ENCODE measurements at places on chromosomes 4 and X.
A peak's percentile ranks its signal among the peaks of the same experiment; 100 is the strongest.

GRCh38 chrX:72312311-72312940, 6.7 kb upstream of the CITED1 start:
- no peak for DNase-seq

- DNase-seq = no peak
Measured at GRCh38 chrX:110847334-110847733, 51.7 kb upstream of the CHRDL1 start.

- no peak for DNase-seq
Measured at GRCh38 chr4:28082686-28083390, 1222.2 kb downstream of the STIM2 start.

DNA sequence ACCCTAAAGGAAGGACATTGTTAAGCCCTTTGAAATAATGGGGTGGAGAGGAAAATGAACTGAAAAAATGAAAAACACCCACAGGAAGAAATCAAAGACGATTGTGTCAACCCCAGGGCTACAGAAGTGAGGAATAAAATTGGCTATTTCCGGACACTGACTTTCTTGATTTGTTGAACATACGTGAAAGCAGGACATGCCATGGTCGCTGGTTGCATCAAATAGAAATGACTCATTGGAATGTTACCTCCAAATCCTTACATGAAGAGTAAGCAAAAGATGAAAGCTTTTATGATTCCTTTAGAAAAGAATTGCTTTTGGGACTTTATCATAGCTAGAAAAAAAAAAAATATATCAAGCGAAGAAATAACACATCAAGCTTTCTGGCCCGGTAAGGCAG, 75.3 kb downstream of the DCUN1D4 start:
- DNase-seq = no peak

GRCh38 chrX:151970027-151970426, 4.4 kb downstream of the GABRE start:
- DNase-seq = no peak

DNA sequence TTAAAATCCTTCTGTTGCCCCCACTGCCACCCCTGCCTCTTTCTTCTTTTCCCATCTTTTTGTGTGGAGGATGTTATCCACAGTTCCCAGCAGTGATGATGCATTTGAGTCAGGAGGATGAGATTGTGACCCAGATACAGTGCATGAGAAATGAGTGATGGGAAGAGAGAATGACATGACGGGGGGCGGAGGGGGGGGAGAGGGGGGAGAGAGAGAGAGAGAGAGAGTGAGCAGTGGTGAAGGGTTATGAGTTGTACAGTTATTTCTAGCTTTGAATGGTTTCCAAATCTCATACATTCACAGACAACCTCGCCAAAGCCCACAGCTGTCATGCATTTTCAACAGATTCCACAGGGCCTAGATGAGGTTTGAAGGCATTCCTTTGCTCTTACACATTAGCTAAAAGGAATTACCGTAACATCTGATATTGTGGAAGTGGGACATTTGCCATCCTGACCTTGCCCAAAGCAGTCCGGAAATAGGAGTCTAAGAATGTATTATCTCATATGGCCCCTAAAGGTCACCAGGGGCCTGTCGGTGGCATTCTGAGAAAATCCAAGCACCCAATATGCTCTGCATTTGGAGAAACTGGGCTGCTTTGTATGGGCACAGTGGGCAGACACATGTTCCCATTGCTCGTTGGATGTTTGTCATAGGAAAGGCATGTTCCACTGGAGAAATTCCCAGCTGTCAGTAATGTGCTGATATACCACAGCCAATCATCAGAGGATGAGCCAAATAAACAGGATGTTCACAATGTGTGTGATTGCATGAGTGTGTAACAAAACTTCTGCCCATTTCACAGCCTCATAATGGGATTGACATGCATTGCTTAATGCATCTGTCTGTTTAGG, 435.8 kb downstream of the SPRY1 start:
- DNase-seq = no peak

GRCh38 chr4:125314676-125315575, at the start of gene FAT4:
Gene FAT4, plus strand, starts transcription at chr4:125314955. Its CDS starts 1,457 bp downstream, at chr4:125316412.
- peak; percentile 52 for DNase-seq

GRCh38 chr4:6342530-6343293, 73.1 kb downstream of the WFS1 start:
- no peak for DNase-seq

DNA sequence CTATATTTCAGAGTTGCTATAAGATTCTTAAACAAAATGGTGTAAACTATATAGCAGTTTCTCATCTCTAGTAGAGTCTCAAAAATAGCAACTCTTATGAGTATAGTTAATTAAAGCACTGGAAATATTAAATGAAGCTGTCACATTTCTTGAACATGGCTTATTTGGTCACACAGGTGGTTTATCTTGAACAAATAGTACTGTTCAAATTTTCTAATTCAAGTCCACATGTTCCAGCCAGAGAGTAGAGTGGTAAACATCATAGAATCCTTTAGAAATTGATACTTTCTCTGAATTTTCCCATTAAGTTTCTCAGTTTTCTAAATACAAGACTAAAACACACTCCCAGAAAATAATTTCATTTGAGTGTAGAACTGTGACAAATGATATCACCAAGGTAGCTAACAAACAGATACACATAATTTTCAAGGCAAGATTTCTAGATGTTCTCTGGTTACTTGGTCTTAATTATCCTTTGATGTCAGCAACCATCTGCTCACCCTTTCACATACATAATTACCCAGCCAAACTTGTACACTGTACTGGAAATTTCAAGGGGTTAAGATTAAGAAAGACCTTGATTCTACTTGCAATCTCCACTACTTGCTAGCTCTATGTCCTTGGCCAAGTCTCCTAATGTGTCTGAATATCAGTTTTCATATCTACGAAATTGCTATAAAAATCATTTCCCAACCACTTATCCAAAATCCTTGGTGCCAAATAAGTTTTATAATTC, 24.3 kb upstream of the PAK3 start:
- DNase-seq = no peak

GRCh38 chr4:152109531-152110509, 349.0 kb upstream of the GATB start:
- no peak for DNase-seq

- no peak for DNase-seq
Measured at GRCh38 chrX:30248854-30249253, 1.9 kb downstream of the MAGEB1 start.

DNA sequence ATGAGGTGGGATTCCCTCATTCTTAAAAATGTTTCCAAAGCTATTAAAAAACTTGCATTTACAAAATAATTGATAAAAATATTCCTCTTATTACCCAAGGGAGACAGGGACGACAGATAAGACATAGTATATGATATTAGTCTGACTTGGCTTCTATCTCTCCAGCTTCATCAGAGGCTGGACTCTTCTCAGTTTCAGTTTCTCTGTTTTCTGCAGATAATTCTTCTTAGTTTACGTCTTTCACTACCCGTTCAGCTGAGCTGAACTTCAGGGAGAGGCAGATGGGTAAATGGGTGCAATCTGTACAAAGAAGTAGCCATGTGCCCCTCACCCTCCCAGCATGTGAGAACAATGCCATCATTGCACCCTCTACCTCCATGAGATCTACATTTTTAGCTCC, 214.0 kb upstream of the SLIT2 start:
- DNase-seq = no peak

GRCh38 chrX:22095286-22095685, 63.2 kb downstream of the PHEX start:
- DNase-seq = no peak

- no peak for DNase-seq
Measured at GRCh38 chr4:2092669-2093053, 33.5 kb downstream of the NAT8L start.

DNA sequence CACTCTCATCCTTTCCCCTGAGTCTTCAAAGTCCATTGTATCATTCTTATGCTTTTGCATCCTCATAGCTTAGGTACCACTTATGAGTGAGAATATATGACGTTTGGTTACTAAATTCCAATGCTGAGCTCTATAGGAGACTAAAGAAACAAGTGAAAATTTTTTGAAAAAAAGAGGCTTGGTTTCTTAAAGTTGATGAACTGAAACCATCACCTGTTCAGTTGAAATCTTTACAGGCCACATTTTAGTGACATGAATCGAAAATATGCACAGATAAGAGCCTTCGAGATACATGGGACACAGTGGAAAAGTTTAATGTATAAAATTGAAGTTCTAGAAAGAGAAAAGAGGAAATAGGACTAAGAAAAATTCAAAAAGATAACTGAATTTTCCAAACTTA, 195.8 kb downstream of the GPM6A start:
- no peak for DNase-seq

DNA sequence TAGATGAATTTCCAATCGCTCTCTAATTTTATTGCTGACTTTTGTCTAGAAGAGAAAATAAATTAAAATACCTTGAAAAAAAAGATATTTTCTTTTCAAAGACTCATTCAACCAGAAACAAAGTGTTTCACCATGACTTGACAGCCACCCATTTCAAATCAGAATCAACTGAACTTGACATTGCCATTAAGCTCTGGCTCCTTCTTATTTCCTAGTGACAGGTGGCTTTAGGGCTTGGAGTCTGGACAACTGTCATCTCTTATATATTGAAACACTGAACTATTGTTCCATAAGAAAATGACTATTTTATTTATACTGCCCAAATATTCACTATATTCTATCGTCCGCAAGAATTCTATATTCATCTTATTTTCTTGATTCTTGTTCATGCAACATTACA, 229.2 kb downstream of the SLC39A8 start:
- no peak for DNase-seq

Data from stimulated activated naive CD8-positive, alpha-beta T cell treated with anti-CD3 and anti-CD28 coated beads, Interleukin-15, Interleukin-2, amounts not matched to agents 100 U/mL and 50 U/mL, for 24 hours (primary cell).